GM12892 (cell line): ENCODE measurements at places on chromosomes 2 and 18.

GRCh38 chr18:33875029-33875565 lies 297.1 kb downstream of the ASXL3 start:
- DNase-seq = no peak

DNA sequence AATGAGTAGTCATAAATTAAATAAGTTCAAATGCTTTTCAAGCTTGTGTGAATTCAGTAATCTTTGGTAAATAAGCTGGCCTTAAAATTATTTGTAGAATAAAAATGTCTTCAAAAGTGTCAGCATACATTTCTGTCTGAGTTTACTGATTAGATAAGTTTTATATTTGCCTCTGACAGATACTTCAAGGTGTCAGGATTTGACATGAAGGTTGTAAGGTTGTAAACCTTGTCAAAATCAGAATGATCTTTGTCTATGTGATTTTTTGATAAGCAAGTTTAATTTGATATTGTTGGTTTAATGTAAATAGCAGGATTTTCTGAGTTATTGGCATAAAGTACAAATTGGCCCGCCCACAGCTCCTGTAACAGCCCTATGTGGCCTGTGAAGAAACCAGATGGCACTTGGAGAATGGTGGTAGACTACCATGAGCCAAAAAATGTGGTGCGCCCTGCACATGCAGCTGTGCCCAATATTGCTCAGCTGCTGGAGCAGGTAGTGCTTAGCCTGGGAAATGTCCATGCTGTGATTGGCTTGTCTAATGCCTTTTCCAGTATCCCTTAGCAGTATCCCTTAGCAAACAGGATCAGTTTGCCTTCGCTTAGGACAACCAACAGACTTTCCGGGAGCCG lies 188.0 kb upstream of the SPHKAP start:
- no peak for DNase-seq

GRCh38 chr2:173401716-173402326 lies 47.1 kb downstream of the CDCA7 start:
- no peak for DNase-seq

GRCh38 chr18:58195278-58195765 lies 151.3 kb downstream of the NEDD4L start:
- DNase-seq = no peak

- DNase-seq = no peak
These were observed 105.4 kb upstream of the MAP4K3 start for GRCh38 chr2:39542523-39542922.

GRCh38 chr2:54419388-54419787 lies 36.7 kb upstream of the SPTBN1 start:
- DNase-seq = no peak

DNA sequence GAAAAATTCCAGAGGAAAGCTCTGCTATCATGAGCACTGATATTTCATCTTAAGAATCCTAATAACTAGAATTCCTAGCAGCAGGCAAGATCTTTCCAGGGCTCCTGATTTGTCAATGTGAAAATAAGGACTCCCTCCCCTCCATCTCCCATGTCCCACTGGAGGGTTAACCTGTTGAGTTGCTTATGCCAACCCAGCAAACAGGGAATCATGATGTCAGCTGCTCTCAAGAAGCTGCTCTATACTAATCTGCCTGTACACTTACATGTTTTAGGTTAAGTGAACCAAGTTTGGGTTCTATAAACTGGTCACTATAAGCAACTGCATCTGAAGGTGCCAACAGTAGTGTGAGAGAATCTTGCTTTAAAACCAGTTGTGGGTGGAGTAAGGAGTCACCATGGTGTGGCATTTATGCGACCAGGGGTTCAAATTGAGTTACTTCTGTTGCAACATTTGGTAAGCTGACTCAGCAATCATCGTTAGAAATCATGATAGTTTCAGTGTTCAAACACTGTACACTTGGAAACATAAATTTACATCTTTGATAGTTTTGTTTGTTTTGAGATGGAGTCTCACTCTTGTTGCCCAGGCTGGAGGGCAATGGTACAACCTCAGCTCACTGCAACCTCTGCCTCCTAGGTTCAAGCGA lies 53.4 kb downstream of the STK25 start:
- DNase-seq = no peak

DNA sequence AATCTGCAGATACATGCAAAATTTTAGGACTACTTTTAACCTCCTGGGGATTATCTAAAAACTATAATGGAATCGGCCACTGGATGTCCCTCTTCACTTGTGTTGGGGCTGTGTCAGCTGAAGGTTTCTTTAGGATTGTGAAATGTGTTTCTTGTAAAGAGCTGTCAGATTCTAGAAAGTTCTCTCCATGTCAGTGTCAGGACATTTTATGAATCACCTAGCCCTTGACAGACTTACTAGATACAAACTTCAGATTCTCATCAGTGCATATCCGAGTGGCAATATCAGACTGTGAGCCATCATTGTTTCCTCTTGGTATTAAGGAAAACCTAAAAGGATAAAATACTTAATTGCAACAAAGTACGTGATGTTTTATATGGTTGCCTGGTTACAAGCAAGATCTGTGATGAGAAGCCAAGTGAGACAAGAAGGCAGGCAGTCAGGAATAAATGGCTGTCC lies 107.3 kb downstream of the CPS1 start:
- DNase-seq = no peak

DNA sequence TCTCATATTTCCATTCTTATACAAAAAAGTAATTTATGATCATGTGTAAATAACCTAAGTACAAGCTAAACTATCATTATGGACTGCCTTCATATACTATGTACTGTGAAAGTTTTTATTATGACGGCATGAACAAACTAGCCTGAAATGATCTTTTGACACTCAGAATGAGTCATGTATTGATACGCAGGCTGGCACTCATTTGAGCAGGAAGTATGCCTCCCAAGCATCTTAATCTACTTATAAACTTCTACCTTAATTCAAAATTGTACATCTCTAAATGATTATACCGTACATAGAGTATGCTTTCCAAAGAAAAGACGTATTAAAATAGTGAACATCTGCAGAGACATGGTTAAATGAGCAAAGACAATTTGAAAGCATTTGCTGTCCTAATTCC lies 207.1 kb upstream of the SPOPL start:
- DNase-seq = no peak

DNA sequence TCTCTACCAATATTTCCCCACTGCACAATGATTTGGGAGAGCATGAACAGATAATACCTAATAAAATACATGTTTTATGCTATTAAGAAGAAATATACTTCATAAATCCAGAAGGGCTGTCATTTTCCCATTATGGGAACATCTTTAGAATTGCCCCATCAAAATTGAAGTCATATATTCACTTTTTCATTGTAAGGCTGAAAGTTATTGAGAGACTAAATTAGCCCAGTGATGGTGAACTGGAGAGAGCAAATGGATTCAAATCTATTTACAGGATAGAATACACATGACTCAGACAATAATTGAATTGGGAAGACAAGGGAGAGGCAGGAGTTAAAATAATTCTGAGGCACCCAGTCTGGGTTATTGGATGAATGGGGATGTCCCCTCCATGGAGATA lies 79.7 kb upstream of the TTC39C start:
- no peak for DNase-seq
